ENCODE measurements at places on chromosomes 12 and 14. TPM values are rescaled to one million over a fixed set of nuclear protein-coding genes. Genes with fewer than 3 reads are reported as not detected.

- H3K27ac ChIP-seq = no peak overlapping the region
- no peak for DNase-seq
- no peak overlapping the region for H3K4me3 ChIP-seq
- no peaks in the 10 kb centered on the region for H3K36me3 ChIP-seq
- H3K4me1 ChIP-seq = no peaks in the 10 kb centered on the region
Observed at GRCh38 chr14:89454996-89455395, 38.0 kb upstream of the FOXN3 start.

GRCh38 chr12:16913832-16914490, 308.0 kb upstream of the LMO3 start:
- no peak overlapping the region for H3K4me3 ChIP-seq
- H3K27me3 ChIP-seq = no peaks in the 10 kb centered on the region
- DNase-seq = no peak
- H3K4me1 ChIP-seq = no peaks in the 10 kb centered on the region
- H3K27ac ChIP-seq = no peak overlapping the region
- no peaks in the 10 kb centered on the region for H3K36me3 ChIP-seq

DNA sequence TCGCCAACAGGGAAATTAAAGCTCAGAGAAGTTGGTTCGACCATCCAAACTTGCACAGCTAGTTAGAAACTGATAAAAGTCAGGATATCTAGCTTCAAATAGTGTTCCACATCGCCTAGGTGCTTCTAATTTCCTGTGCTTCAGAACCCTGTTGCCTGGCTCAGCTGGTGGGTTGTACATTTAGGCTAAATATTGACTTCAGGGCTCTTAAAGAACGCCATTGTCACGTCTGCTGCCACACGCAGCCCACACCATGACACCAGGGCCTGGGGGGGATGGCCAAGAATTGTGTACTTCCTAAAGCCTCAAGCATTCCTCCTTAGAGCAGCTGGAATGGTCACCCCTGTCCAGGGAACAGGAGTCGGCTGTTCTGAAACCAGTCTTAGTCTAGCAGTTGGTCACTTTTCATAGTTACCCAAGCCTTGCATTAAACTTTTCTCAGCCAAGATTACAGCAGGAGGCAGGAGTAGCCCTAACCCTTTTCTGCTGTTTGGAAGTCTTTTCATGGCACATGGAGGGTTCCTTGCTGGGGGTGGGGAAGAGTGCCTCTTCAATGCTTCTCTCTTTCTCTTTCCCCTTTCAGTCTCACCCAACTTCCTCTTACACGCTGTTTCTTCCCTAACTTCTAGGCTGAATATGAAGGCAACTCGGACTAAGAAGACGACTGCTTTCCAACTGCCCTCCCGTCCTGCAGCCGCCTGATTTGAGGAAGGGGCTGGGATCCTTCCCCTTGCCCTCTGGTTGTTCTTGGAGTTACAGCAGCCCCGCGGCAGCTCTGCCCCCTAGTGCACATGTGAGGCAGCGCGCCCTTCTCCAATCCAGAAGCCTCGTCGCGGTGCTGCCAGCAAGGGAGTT, 17.1 kb downstream of the FOS start:
- peak overlapping the region; percentile 97 for H3K27ac ChIP-seq
- H3K4me3 ChIP-seq = peak overlapping the region; percentile 81
- no peaks in the 10 kb centered on the region for H3K27me3 ChIP-seq
- DNase-seq = peak; percentile 87
- peaks cover 7% of the 10 kb centered on the region for H3K4me1 ChIP-seq
- no peaks in the 10 kb centered on the region for H3K36me3 ChIP-seq

GRCh38 chr12:55718015-55718414, 2.2 kb downstream of the BLOC1S1 start:
- H3K4me3 ChIP-seq = no peak overlapping the region
- DNase-seq = no peak
- peaks cover 24% of the 10 kb centered on the region for H3K4me1 ChIP-seq
- H3K27ac ChIP-seq = peak overlapping the region; percentile 97
- H3K36me3 ChIP-seq = no peaks in the 10 kb centered on the region
- no peaks in the 10 kb centered on the region for H3K27me3 ChIP-seq

- no peaks in the 10 kb centered on the region for H3K4me1 ChIP-seq
- H3K4me3 ChIP-seq = no peak overlapping the region
- no peak overlapping the region for H3K27ac ChIP-seq
- no peaks in the 10 kb centered on the region for H3K27me3 ChIP-seq
- DNase-seq = no peak
- H3K36me3 ChIP-seq = no peaks in the 10 kb centered on the region
Observed at GRCh38 chr14:52078095-52078531, 9.3 kb upstream of the NID2 start.

CABP1 gene
- total RNA-seq = 2.3 TPM

- no peaks in the 10 kb centered on the region for H3K27me3 ChIP-seq
- H3K4me1 ChIP-seq = no peaks in the 10 kb centered on the region
- no peak for DNase-seq
- H3K36me3 ChIP-seq = no peaks in the 10 kb centered on the region
Observed at GRCh38 chr12:72574138-72574537, 302.0 kb downstream of the TRHDE start.

ASB2 gene
- total RNA-seq = 1.3 TPM

DNA sequence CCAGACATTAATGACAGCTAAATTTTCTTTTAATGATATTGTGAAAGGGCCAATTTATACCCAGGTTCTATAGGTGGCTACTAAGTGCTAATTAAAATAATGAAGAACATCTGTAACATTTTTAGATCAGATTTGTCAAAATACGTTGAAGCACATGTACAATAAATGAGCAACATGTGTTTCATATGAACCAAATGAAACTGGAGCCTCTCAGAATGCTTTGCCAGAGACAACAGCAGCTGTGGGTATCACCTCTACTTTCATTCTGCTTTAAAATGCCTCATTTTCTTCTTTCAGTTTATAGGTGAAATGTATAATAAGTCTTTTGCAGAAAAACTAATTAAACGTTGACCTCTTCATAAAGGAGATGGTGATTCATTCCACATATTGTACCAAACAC, 26.1 kb upstream of the MYF6 start:
- no peak for DNase-seq
- no peaks in the 10 kb centered on the region for H3K36me3 ChIP-seq
- H3K27ac ChIP-seq = no peak overlapping the region
- no peaks in the 10 kb centered on the region for H3K27me3 ChIP-seq
- no peaks in the 10 kb centered on the region for H3K4me1 ChIP-seq

CAPS2 gene
- total RNA-seq = 34.0 TPM

RND1 gene
- total RNA-seq = 5.4 TPM

DNA sequence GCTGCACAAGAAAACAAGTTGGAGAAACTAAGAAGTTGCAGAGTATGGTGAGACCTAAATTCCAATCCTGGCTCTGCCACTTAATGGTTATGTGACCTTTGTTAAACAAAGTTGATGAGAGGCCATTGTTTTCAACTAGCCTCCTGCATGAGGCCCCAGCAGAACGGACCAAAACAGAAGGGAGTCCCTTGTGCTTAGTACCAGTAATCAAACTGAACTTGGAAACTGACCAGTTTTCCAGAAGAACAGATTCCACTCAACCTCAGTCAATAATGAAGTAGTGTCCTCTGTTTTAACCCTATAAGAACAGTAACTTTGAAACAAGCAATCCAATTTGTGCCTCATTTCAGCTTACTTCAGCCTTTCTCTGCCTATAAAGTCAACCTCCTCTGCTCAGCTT, 69.9 kb downstream of the C12orf56 start:
- no peak overlapping the region for H3K27ac ChIP-seq
- H3K4me3 ChIP-seq = no peak overlapping the region
- H3K36me3 ChIP-seq = no peaks in the 10 kb centered on the region
- no peaks in the 10 kb centered on the region for H3K4me1 ChIP-seq
- H3K27me3 ChIP-seq = no peaks in the 10 kb centered on the region
- no peak for DNase-seq

- no peak for DNase-seq
- H3K36me3 ChIP-seq = no peaks in the 10 kb centered on the region
- H3K27me3 ChIP-seq = no peaks in the 10 kb centered on the region
- H3K27ac ChIP-seq = peak overlapping the region; percentile 57
- H3K4me3 ChIP-seq = no peak overlapping the region
- no peaks in the 10 kb centered on the region for H3K4me1 ChIP-seq
Observed at GRCh38 chr14:24630872-24631477, 3.0 kb downstream of the GZMB start.

KCNK10 gene
- 0.33 TPM for total RNA-seq

DNA sequence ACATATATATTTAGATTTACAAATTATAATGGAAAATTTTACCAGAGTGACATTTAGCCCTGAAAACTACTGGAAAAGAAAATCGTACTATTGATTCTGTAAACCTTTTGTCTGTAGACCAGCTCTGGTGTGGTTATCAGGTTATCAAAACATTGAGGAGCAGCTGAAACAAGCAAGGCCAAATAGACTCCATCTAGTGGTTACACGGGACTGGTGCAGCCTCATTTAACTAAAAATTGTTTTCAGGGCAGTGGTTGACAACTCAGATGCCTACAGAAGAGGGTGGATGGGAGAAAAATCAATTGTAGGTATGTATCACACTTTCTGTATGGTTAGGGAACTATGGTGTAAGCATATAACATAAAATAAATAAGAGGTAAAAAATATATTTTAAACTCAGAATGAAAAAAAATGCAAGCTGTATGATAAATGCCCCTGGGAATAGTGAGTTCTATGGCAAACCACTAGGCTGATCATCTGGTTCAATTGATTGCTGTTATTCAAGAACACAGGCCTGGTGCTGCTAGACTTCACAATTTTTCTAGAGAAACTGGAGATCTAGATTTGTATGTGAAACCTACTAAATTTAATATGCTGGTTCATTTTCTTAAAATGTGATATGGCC, 51.2 kb downstream of the ACSS3 start:
- no peaks in the 10 kb centered on the region for H3K36me3 ChIP-seq
- no peak overlapping the region for H3K27ac ChIP-seq
- no peaks in the 10 kb centered on the region for H3K27me3 ChIP-seq

DNA sequence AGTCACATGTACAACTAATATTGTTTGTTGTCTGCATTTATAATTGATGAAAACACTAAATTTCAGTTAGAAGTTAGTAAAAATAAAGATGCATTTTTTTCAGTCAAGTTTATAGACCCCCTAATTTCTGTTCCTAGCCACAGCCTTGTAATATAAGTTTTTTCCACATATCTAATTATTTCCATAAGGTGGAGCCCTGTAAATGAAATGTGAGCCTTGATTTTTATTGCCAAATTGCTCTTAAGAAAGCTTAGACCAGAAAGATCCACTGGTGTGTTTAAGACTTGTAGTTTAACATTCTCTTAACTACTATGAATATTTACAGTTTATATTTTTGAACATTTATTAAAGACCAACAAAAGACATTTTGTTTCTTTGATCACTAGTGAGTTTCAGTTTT, 322.1 kb upstream of the RGS6 start:
- H3K27ac ChIP-seq = no peak overlapping the region
- DNase-seq = no peak
- no peaks in the 10 kb centered on the region for H3K4me1 ChIP-seq
- H3K36me3 ChIP-seq = no peaks in the 10 kb centered on the region
- H3K4me3 ChIP-seq = no peak overlapping the region
- H3K27me3 ChIP-seq = no peaks in the 10 kb centered on the region

GRCh38 chr14:31243860-31244259, 36.3 kb upstream of the HECTD1 start:
- no peak overlapping the region for H3K27ac ChIP-seq
- H3K4me1 ChIP-seq = no peaks in the 10 kb centered on the region
- DNase-seq = no peak
- H3K4me3 ChIP-seq = no peak overlapping the region

GRCh38 chr14:104799244-104800014, 1.5 kb upstream of the ZBTB42 start:
- DNase-seq = no peak
- no peaks in the 10 kb centered on the region for H3K27me3 ChIP-seq
- H3K36me3 ChIP-seq = no peaks in the 10 kb centered on the region
- peak overlapping the region; percentile 97 for H3K27ac ChIP-seq

UNC79 gene
- total RNA-seq = not detected

DNA sequence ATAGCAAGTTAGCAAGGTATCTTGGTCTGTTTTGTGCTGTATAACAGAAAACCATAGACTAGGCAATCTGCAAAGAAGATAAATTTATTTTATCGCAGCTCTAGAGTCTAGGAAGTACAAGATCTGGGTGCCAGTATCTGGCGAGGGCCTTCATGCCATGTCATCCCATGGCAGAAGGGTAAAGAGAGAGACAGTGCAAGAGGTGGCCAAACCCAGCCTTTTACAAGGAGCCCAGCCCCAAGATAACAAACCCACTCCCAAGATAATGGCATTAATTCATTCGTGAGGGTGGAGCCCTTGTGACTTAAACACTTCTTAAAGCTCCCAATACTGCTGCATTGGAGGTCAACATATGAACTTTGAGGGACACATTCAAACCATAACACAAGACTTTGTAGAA, 16.9 kb downstream of the RPS29 start:
- no peaks in the 10 kb centered on the region for H3K4me1 ChIP-seq
- no peak for DNase-seq
- H3K27ac ChIP-seq = no peak overlapping the region
- no peaks in the 10 kb centered on the region for H3K36me3 ChIP-seq
- H3K27me3 ChIP-seq = no peaks in the 10 kb centered on the region

DNA sequence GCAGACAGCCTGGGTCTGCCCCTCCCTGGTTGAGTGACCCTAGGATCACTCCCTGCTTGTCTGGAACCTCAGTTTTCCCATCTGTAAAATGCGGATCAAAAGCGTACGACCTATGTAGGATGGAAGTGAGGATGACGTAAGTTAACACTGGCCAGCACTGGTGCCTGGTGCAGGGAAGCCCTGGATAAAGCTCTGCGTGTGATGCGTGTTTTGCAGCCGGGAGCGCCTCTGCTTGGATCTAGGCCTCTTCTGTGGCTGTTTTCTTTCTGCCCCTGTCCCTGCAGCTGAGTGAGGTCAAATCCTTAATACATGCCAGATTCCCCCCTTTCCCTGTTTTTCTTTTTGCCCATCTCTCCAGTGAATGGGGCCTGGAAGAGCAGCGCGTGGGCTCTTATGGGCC, 201.5 kb downstream of the RBM19 start:
- no peak overlapping the region for H3K4me3 ChIP-seq
- H3K4me1 ChIP-seq = no peaks in the 10 kb centered on the region
- DNase-seq = no peak
- H3K36me3 ChIP-seq = no peaks in the 10 kb centered on the region
- H3K27me3 ChIP-seq = no peaks in the 10 kb centered on the region

DNA sequence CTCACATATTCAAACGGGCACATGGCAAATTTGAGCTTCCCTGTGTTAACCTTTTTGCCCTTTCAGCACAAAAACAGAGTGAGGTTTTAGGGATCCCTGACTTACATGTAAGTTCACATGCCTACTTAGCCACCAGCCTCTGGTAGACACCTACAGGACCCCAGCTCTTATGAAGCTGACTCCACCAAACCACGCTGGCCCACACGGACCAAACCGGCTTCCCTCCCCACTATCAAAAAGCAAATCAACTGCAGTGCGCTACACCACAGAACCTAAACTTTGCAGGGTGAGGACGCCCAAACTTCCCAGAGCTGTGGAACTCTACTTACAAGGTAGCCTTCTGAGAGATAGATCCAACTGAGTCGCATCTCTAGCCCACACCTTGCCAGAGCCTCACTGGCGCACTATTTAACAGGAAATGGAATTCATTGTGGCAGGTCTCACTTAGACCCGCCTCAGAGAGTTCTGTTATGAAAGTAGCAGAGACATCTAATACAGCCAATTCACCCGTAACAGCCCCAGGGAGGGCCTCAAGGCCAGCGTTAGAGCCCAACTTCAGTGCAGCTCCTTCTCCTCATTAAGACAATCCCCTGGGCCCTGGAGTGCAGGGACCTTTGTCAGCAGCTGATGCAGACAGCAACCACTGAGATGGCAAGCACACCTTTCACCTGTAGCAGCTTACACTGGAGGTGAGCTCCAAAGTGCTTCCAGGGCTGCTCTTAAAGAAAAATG, 49.2 kb downstream of the SH2B3 start:
- no peak overlapping the region for H3K4me3 ChIP-seq
- H3K4me1 ChIP-seq = no peaks in the 10 kb centered on the region
- peaks cover 9% of the 10 kb centered on the region for H3K36me3 ChIP-seq
- DNase-seq = no peak
- H3K27me3 ChIP-seq = no peaks in the 10 kb centered on the region
- peak overlapping the region; percentile 16 for H3K27ac ChIP-seq

SDR9C7 gene
- not detected for total RNA-seq

All from breast epithelium (tissue), 4 donors.